DMS153 (cell line): ENCODE measurements at places on chromosomes 4 and X.

GRCh38 chrX:34275699-34276098, 143.6 kb upstream of the FAM47A start:
- DNase-seq, result peak; percentile 10

- no peak for DNase-seq
These were observed 269.2 kb upstream of the DDX53 start for GRCh38 chrX:22730542-22730941.

DNA sequence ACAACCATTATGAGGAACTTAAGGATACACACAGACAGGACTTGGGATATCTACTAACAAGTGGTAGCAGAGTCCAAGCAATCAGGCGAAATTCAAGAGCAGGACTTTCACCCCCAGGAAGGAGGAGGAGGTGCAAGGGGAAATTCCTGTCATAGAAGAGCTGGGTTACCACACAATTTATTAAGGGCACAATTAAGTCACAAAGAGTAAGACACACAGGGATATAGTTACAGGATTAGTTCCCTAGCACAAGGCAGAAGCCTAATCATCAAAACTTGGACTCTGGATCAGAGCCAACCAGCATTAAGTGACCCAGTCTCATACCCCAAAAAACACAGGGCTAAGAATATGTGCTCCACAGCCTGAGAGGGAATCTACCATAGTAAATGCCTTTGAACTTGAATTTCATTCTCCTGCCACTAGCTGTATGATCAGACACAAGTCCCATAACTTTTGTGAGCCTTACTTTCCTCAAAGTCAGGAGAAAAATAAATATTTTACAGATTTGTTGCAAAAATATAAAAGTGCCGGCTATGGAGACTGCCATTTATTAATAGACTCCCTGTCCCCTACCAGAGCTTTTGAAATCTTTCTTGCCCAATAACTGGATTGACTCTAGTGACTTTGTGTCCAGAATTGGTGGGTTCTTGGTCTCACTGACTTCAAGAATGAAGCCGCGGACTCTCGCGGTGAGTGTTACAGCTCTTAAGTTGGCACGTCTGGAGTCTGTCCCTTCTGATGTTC, 87.0 kb downstream of the SYNPO2 start:
- no peak for DNase-seq

DNA sequence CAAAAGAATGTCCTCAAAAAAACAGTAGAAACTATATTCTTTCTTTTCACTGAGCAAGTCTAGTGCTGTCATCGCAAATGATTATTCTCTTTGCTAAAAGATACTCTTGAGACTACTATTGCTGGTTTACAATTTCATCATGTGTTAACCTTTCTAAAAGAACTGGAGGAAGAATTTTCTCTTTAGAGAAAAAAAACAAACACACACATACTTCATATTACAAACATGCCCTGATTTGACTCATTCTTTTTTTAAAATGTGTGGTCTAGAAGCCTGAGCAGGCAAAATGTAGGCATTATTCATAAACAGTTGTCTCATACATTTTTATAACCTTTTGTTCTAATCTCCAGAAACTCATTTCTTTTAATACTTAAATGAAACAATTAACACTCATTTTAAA, 60.6 kb upstream of the FAT4 start:
- DNase-seq, result no peak

DNA sequence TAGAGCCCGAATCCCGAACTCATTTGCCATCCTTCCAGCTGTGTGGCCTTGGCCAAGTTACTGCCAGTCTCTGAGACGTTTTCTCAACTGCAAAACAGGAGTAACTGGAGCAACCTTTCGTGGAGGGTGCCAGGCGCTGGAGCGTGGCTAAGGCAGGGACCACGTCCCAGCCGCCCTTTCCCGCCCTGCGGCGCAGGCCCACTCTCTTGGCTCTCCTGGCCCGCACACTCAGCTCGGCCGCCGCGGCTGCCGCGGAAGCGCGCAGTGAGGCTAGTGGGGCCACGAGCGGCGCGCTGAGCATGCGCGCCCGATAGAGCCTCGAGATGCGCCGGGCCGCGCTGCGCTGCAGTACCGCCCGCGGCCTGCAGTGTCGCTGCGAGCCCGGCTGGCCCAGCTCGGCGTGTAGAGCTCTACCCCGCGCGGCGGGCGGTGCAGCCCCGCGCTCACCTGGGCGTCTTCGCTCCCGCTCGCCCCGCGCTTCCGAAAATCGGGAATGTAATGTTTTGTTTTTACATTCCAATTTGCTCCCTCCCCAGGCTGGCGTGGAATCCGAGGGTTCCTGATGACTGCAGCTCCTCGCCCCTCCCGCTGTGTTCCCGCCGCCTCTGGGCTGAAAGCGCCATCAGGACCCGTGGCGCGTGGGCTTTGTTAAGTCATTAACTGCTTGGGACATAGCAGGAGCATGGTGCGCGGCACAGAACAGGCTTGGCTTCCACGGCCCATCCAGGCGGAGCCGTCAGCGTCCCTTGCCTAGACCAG, 4.0 kb upstream of the ZNF518B start:
- no peak for DNase-seq

GRCh38 chr4:95077864-95078263, 320.1 kb downstream of the BMPR1B start:
- DNase-seq, result no peak

- no peak for DNase-seq
These were observed 25.3 kb upstream of the ZMAT1 start for GRCh38 chrX:101957174-101957573.

DNA sequence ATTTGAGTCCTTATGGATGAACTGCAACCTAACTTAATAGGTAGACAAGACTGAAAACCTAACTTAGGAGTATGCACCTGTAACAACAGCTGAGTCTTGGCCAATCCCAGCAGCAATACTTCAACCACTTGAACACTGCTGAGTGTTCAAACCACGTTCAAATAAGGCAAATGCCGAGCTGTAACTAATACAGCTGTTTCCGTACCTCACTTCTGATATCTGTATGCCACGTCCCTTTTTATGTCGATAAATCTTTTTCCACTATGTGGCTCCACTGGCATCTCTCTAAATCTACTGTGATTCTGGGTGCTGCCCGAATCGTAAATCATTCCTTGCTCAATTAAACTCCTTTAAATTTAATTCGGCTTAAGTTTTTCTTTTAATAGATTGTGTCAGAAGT, 459.7 kb downstream of the INPP4B start:
- no peak for DNase-seq

- no peak for DNase-seq
These were observed 18.4 kb upstream of the SLC6A14 start for GRCh38 chrX:116417968-116418367.

DNA sequence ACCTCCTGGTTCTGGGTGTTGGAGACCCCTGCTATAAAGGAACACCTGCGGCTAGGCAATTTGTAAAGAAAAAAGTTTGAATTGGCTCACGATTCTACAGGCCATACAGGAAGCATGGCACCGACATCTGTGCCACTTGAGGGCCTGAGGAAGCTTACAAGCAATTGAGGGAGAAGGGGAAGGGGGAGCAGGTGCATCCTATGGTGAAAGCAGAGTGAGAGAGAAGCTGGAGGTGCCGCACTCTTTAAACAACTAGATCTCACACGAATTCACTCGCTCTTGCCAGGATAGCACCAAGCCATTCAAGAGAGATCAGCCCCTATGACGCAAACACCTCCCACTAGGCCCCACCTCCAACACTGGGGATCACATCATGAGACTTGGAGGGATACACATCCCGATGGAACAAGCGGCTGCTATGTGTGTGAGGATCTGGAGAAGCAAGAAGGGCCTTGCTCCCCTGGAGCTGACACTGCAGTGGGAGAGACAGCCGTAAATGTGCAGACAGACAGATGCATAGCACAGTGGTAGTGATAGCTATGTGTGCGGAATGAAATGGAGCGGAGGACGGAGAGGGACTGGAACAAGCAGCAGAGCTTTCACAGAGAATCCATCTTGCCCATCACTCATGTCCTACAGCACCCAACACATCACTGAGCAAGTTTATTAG, 60.7 kb upstream of the HELT start:
- DNase-seq, result no peak

- DNase-seq, result no peak
These were observed 121.0 kb upstream of the ARSJ start for GRCh38 chr4:114100288-114101031.

- DNase-seq, result no peak
These were observed 197.2 kb upstream of the ZFP42 start for GRCh38 chr4:187798385-187798784.

- no peak for DNase-seq
These were observed 11.7 kb upstream of the MAP7D3 start for GRCh38 chrX:136262812-136263315.

GRCh38 chr4:108480881-108481280, 139.5 kb upstream of the RPL34 start:
- DNase-seq, result no peak

- DNase-seq, result no peak
These were observed 93.9 kb downstream of the NXF2B start for GRCh38 chrX:102345916-102346315.

DNA sequence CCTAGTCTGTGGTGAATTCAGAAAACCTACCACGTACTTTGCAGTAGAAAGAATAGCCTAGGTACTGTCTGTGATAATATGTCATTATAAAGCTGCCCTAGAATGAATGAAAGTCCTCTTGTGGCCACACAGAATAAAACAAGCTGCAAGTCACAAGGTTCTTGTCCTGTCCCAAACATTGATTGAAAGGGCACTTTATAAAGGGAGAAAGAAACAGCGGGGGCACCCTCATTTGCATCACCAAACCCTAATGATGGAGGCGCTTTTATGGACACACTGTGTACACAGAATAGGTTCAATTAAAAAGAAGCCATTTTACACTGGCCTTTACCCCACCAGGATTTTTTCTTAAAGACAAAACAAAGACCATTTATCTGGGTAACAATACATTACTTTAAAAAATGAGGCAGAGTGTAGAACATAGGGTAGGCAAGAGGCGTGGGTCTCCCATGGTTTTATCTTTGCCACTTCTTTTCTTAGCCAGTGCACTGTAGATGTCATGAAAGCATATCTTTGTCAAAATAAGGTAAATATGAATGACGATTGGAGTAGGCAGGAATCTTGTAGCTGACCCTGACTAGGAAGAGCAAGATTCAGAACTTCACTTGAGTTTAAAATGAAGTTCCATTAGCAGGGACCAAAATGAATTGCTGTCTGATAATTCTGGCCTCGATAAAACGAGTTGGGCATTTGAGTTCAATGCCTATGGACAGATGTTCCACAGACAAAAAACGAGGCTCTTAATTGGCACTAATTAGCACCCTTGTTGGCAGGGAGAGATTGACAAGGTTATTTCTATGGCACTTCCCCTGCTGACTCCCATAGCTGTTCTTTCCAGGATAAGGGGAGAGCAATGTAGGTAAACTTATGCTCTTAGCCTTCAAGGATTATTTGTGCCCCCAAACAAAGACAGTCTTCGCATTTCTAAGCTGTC, 365.1 kb downstream of the AFF2 start:
- no peak for DNase-seq

DNA sequence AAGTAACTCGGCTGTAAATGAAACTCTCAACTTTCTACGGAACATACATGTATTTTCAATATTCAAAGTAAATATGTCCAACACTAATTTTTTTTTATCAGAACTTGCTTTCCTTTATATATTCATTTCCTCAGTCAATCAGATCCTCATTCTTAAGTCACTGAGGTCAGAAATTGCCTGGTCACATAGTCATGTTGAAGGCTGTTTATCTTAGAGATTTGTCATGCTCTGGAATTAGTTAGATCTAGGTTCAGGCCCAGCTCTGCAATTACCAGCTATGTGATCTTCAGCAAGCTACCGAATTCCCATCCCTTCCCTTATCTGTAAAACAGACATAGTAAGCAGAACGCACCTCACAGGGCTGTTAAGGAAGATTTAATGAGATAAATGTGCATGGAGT, 228.8 kb downstream of the SPCS3 start:
- no peak for DNase-seq

GRCh38 chr4:47500776-47501175, 15.7 kb downstream of the ATP10D start:
- DNase-seq, result no peak

DNA sequence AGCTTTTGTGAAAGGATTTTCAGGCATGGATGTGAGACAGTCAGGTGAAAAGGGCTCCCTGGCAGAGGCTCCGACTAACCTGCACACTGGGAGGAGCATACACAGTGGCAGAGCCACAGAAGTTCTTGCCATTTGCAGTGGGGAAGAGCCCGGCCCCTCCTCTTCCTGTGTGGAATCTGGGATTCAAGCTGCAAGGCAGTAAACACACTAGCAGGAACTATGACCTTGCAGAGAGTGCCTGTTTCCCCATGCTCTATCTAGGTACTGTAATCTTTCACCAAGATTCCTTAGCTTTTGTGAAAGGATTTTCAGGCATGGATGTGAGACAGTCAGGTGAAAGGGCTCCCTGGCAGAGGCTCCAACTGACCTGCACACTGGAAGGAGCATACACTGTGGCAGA, 19.8 kb upstream of the HEPH start:
- DNase-seq, result no peak

DNA sequence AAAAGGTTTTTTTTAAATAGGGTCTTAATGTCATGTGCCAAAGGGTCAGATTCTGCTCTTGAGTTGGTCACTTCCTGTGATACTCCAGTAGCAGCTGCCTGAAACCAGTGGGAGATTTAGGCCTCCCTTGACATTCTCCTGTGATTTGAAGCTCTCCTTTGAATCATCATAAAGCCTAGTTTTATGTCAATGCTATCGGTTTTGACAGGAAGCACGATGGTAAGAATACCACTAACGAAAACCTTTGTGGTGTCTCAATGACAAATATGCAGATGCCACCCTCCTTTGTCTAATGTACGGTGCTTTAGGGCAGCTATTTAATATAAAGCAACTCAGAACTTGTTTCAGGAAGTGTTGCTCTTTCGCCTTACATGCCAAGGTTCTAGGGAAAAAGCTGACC, 44.2 kb downstream of the CCNI start:
- DNase-seq, result no peak

- DNase-seq, result no peak
These were observed 73.1 kb downstream of the MAMLD1 start for GRCh38 chrX:150436195-150436594.

- DNase-seq, result no peak
These were observed 24.4 kb downstream of the FSTL5 start for GRCh38 chr4:162139412-162139811.

GRCh38 chr4:152417673-152418072, 118.2 kb downstream of the FBXW7 start:
- no peak for DNase-seq

GRCh38 chrX:10926891-10927290, 184.2 kb upstream of the HCCS start:
- DNase-seq, result no peak

- DNase-seq, result no peak
These were observed 6.3 kb downstream of the IDS start for GRCh38 chrX:149498767-149499166.

DNA sequence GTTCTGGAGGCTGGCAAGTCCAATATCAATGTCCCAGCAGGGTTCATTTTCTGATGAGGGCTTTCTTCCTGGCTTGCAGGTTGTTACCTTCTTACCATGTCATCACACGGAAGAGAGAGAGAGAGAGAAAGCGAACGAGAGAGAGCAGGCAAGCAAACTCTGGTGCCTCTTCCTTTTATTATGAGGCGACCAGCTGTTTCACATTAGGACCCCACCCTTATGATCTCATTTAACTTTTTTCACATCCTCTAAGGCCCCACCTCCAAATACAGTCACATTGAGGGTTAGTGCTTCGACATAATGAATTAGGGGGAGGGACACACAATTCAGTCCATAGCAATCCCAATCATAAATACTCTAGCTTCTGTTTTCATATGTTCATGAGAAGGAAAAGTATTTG, 10.6 kb upstream of the GPR174 start:
- DNase-seq, result no peak
